Fibroblast of skin of abdomen (primary cell): ENCODE measurements at places on chromosomes 16 and 17.
A peak's percentile ranks its signal among the peaks of the same experiment; 100 is the strongest.

- no peak for DNase-seq
These were observed 9.0 kb upstream of the ARHGAP27 start for GRCh38 chr17:45441526-45442310.

DNA sequence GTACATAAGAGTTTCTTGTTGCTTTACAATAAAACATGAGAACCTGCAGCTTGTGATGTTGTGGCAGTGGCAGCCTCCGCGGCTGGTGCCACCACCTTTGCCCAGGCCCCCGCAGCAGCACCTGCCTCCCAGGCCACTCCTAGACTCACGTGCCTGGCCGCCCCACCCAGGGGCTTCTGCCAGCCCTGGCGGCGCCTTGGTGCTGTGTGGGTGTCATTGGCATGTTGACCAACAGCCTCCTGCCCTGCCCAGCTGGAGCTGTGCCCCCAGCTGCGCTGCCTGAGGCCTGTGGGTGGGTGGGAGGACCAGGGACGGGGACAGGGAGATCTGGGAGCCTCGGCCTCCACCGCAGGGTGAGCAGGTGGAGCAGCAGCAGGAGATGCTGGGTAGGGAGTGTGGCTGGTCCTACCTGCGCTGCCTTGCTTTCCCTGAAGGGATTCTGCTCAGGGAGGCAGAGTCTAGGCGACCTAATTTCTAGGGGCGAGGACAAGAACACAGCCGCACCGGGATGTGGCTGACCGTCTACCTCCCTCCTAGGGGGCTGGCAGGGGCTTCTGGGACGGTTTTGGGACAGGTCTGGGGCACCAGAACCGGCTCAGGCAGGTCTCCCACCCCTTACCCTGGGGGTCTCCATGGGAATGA is 428 bp upstream of the DNASE1L2 start:
- no peak for DNase-seq

- DNase-seq = no peak
These were observed 16.9 kb downstream of the PECAM1 start for GRCh38 chr17:64373722-64374121.

DNA sequence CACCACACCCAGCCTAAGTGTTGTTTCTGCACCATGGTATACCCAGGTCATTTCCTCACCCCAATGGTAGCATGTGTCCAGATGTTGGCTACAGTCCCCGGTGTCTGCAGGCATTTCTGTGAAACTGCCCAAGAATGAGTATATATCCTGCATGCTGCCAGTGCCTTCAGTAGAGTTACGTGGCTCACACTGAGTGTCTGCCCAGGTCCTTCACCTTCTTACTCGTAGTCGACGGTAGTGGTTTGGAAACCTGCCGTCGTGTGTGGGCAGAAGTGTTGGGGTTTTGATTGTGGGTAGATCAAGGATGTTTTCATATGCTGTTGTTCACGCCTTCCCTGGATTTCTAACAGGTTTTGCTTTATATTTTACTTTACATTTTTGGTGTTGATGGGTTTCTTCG is 16.8 kb downstream of the TCF25 start:
- DNase-seq = no peak

GRCh38 chr17:63434951-63435571 is 11.0 kb downstream of the CYB561 start:
- no peak for DNase-seq

- DNase-seq = no peak
These were observed 156.0 kb upstream of the SALL1 start for GRCh38 chr16:51306886-51307595.

GRCh38 chr16:5064915-5065314 is 841 bp downstream of the C16orf89 start:
- DNase-seq = no peak

DNA sequence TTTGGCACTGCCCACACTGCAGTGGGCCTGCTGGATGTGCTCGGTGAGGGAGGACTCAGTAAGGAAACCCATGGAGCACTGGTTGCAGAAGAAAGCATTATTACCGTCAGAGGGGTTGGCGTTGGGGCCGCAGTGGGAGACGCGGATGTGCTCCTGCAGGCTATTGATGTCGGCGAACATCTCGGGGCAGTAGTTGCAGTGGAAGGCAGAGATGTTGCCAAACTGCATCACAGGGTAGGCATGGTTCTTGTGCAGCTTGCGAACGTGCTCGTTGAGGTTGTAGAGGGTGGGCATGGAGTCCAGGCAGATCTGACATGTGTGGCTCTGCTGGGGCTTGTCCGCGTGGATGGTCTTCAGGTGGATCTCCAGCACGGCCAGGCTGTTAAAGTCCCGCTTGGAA is 218.4 kb downstream of the ZNF423 start:
- DNase-seq = no peak

GRCh38 chr17:50219939-50220465 is 18.6 kb upstream of the COL1A1 start:
- DNase-seq = peak; percentile 81

DNA sequence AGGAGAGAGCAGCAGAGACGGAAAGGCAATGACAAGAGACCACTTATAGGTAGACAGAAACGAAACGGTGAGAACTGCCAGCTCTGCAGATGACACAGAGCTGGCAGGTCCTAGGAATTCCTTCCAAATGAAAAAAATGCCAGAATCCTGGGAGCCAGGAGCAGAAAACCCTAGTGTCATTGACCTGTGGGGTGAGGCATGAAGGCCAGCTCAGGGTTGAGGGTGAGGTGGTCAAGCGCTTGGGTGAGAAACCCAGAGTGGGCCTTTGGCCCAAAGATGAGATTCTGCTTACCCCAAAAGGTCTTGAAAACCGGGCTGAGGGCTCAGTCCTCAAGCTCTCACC is 9.2 kb downstream of the HIC1 start:
- no peak for DNase-seq

DNA sequence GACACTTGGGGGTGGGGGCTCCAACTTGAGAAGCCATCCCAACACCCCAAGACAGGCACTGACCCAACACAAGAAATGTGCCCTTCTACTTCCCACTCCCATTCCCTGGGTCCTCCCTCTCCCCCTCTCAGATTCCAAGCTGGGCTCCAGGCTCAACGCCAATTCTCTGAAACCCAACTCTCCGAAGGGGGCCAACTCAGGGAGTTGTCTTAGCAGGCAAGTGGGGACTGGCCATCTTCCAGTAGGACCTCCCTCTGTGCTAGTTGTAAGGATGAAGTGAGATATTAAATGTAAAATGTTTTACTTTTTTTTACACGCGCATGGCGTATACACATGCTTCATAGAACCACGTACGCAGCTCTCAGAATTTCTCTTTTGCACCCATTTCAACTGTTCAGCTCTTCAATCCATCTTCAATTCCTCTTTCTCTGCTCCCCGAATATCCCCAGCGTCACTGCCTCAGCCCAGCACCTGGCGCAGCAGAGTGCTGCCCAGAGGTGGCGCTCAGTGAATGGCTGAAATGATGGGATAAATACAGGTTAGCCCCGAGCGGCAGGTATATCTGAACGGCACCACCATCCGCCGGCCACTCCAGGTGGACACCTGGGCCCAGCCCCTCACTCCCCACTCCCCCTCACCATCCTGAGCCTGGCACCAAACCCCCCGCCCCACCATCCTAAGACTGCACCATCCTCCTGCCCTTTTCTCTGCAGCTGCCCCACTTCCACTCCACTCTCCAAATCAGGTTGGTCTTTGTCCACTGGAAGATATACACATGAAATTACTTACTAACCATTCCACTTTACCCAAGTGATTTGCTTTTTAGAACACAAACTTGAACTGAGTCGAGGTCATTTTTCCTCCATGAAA is 43.9 kb upstream of the TNRC6C start:
- peak; percentile 27 for DNase-seq

DNA sequence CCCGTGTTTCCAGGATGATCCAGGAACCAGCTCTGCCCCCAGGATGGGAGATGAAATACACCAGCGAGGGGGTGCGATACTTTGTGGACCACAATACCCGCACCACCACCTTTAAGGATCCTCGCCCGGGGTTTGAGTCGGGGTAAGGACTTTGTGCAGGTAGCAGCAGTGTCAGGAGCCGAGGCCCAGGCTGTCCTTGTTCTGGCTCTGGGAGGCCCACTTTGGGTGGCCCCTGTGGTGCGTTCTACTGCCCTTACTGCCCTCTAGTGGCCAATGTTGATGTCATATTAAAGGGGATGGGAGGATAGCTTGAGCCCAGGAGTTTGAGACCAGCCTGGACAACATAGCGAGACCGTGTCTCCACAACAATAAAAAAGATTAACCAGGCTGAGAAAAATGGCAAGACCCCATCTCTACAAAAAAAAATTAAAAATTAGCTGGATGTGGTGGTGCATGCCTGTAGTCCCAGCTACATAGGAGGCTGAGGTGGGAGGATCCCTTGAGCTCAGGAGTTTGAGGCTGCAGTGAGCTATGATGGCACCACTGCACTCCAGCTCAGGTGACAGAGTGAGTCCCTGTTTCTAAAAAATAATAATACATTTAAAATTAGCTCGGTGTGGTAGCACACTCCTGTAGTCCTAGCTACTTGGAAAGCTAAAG is 20.9 kb upstream of the CLEC18A start:
- DNase-seq = peak; percentile 67

- no peak for DNase-seq
These were observed 58.3 kb upstream of the DHX40 start for GRCh38 chr17:59506894-59507726.

DNA sequence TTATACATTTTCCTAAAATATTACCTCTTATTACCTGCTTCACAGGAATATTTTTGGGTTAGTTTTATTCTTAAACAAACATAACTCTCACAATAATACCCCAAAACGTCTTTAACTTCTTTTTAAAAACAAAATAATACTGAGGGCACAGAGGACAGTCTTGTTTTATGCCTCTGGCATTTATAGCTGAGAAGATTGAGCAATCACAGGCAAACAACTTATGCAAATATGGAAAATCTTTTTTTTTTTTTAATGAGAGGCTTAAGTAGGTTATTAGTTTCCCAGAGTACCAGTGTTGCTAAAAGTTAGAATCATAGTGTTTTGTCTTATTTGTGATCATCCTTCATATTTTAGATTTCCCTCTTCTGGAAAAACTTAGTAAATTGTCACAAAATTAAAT is 195.0 kb downstream of the FTO start:
- DNase-seq = no peak

DNA sequence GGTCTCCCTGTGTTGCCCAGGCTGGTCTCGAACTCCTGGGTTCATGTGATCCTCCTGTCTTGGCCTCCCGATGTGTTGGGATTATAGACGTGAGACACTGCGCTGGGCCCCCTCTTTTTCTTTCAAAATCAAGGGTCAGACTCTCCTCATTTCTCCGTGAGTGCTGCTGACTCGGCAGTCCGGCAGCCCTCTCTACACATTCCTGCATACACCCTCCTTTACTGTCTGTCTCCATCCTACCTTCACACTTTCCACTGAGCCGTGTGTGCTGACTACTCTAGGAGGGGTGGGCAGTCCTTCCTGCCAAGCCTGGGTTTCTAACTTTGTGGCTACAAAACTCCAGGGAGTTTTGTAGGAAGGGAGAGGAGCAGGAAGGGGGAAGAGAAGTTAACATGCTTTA is 195.2 kb downstream of the PARN start:
- peak; percentile 6 for DNase-seq

- no peak for DNase-seq
These were observed 19.0 kb downstream of the TRAF7 start for GRCh38 chr16:2174396-2175131.

DNA sequence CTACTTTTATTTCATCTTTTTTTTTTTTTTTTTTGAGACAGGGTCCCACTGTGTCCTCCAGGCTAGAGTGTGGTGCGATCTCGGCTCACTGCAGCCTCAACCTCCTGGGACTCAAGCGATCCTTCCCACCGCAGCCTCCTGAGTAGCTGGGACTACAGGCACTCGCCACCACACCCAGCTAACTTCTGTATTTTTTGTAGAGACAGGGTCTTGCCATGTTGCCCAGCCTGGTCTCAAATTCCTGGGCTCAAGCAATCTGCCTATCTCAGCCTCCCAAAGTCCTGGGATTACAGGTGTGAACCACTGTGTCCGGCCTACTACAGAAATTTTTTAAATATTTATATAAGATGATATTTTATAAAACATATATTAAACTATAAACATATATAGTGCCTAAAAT is 4.8 kb downstream of the MYO18A start:
- DNase-seq = no peak

GRCh38 chr17:11705111-11705510 is 106.8 kb downstream of the DNAH9 start:
- DNase-seq = no peak

GRCh38 chr17:17822189-17822588 is 14.6 kb downstream of the SREBF1 start:
- DNase-seq = peak; percentile 76

DNA sequence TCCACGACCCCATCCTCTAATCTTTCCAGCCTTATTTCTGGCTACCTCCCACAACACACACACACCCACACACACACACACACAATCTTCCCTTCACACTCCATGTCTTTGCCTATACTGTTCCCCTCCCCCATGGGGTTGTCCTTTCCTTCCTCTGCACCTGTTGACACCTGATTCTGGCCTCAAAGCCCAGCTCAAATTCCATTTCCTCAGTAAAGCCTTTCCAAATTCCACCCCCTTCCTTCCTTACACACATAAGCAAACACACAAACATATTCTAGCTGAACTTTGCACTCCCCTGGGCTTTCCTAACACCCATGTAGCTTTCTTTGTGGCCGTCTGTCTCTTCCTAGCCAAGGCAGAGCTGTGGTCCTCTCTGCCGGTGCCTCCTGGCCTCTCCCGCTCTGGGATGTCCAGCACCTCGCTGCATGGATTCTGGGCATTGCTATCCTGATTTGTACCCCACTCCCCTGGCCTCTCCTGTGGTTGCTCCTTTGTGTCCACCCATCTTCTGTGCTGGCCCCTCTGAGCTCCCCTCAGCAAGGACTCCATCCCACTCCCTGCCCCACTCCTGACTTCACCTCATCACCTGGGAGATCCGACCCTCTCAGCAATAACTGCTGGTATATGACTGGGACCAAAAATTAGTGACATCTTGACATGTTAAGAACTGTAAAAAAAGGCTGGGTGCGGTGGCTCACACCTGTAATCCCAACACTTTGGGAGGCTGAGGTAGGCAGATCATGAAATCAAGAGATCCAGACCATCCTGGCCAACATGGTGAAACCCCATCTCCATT is 8.4 kb upstream of the SRCIN1 start:
- DNase-seq = no peak

DNA sequence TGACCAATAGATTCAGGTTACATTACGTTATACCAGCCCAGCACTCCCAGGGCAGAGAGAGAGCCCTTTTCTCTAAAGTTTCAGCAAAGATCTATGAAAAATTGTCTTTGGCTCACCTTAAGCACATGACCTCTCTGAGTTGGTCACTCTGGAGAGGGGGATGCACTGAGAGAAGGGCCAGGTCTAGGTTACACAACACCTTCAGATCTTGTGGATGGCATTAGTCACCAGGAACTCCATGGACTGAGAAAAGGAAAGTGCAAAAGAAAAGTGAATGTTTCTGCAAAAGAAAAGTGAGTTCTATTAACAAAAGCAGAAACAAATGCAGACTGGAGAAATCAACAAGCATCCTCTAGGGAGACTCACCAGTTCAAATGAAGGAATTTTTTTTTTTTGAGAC is 253.3 kb upstream of the SALL1 start:
- DNase-seq = no peak

- DNase-seq = peak; percentile 72
These were observed 30.7 kb upstream of the CDH5 start for GRCh38 chr16:66335704-66336329.
